ENCODE measurements at places on chromosomes 11 and 22. TPM values are rescaled to one million over a fixed set of nuclear protein-coding genes. Genes with fewer than 3 reads are reported as not detected.

DNA sequence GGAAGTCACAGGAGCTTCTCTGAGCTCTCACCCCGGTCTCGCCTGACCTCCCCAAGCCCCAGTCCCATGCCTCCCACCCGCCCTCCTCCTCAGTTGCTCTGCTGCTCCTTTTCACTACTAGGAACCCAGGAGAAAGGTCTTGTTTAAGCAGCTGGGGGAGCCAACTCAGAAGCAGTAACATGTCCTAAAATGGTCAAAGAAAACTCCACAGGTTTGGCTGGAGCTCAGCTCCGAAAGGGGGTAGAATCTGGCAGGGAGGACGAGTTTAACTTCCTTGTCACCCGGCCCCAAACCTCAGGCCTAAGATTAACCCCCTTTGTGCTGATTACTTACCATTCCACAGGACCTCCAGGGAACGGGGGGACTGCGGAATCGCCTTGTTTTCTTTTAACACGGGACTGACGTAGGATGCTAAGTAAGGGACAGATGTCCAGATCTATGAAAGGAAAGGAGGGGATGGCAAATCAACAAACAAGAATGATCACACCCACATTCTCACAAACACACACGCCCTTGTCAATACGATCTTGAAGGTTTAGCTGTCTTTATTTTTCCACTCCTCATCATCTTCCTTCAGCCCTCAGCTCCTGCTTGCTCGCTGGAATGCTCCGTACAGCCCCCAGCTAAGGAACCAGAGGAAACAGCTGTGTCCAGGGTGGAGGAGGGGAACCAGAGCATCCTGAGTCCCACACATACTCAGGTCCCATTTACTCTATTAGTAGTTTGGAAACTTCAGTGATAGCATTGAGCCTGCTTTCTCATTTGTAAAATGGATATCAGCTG is 13.5 kb downstream of the PCSK7 start:
- DNase-seq = no peak

DNA sequence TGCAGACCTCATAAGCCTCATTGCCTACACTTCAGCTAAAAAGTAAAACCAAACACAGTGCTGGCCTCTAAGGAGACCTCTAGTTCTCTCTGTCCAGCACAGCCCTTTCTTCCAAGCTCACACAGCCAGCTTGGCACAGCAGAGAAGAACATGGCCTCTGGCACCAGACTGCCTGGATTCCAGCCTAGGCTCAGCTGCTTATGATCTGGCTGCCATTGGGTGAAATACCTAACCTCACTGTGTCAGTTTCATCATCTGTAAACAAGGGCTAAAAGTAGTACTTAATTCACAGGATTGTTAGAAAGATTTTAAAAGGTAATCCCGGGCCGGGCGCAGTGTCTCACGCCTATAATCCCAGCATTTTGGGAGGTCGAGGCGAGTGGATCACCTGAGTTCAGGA is 9.9 kb upstream of the ACER3 start:
- DNase-seq = no peak

The POU2AF2 gene
- 0.19 TPM for polyA plus RNA-seq

The OR5P2 gene
- not detected for polyA plus RNA-seq

- DNase-seq = no peak
These were observed 21.7 kb downstream of the MIAT start for GRCh38 chr22:26679003-26679629.

The CDC42BPG gene
- polyA plus RNA-seq = 3.2 TPM

All from urinary bladder (tissue), 4 donors.